ENCODE measurements at places on chromosomes 13 and 19.

DNA sequence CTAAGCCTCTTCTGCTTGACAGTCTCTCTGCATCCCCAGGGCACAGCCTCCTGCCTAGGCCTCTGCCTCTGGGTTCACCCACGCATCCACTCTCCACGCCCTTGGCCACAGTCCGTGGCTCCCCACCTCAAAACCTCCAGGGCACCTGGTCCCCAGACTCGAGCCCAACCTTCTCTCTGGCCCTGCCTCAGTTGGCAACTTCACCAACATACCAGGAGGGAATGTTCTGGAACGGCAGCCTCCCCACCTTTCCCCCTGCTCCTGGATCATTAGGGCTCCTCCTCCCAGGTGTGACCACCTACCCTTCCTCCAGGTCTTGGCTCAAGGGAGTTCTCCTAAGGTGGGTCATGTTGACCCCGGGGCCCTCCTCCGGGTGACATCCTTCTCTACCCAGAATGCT is 69.1 kb downstream of the SOX1 start:
- DNase-seq: no peak

DNA sequence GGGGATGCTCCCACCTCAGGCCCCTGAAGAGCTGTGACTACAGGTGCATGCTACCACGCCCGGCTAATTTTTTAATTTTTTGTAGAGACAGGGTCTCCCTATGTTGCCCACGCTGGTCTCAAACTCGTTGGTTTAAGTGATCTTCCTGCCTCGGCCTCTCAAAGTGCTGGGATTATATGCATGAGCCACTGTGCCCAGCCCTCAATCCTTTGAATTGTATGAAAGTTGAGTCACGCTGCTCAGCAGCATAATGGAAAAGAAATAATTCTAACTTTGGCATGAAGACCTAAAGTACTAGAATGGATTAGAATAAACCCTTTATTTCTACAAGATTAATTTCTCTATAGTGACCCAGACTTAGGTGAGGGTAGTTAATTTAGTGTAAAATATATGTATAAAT is 42.4 kb downstream of the MRPS31 start:
- DNase-seq: no peak

- DNase-seq: no peak
Measured at GRCh38 chr13:41919741-41920487, 41.0 kb downstream of the VWA8 start.

DNA sequence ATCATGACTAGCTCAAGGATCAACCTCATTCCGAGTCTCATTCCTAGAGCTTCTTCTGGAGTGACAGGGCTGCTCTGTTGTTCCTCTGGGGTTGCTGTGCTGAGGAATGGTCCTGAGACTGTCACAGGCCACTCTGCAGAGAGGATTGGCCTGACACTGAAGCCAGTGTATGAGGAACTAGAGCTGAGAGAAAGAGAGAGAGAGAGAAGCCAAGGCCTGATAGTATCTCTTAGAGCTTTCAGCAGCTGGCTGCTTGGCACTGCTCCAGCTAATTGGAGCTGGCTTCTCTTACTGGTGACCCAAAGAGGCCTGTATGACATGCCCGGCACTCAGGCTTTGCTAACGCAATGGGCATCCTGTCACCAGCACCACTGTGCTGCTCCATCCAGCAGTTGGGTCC is 73.4 kb upstream of the FLT1 start:
- DNase-seq: no peak

DNA sequence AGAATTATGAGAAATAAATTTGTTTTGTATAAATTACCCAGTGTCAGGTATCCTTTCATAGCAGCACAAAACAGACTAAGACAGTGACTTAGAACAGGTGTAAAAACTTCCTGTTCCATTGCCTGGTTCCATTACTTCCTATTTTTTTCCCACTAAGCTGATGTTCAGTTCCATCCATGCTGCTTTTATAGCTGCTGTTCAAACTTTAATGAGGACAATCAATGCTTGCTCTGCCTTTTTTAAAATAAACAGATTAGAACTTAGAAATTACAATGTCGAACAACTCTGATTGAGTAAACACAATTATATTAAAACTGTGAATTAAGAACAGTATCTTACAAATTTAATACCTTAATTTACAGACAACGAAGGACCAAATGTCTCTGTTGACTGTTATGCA is 818.9 kb downstream of the OLFM4 start:
- DNase-seq: no peak

DNA sequence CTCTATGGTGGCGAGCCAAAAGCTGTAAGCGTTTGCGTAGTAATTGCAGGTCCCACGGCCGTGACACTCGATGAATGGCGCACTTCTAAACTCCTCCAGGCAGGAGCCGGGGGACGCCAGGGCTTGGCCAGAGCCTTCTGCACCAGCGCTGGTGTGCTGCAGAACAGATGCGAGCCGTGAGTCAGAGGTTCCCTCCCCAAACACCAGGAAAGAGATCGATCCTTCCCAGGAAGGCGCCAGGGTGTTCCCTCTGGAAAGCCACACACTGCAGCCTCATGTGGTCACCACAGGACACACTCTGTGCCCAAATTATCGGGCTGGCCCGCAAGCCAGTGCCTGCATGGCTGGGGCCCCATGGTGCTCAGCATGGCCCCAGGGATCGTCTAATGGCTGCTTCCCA is 154.6 kb downstream of the COL4A1 start:
- DNase-seq: no peak

DNA sequence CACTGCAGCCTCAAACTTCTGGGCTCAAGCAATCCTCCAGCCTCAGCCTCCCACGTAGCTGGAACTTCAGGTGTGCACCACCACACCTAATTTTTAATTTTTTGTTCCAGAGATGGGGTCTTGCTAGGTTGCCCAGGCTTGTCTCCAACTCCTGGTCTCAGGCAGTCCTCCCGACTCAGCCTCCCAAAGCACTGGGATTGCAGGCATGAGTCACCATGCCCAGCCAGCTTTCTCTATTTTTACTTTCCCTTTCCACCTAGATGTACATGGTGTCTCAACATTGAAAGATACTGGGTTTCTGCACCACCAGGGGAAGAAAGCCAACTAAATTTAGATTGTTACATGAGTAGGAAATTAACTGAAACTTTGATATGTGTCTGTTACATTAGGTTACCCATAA is 13.8 kb upstream of the ZNF846 start:
- DNase-seq: no peak

Measured in non-pigmented ciliary epithelial cell (primary cell).